ENCODE measurements at places on chromosomes 6 and 20. TPM values are rescaled to one million over a fixed set of nuclear protein-coding genes. Genes with fewer than 3 reads are reported as not detected.

C6orf163 gene
- total RNA-seq = 3.9 TPM

ITPA gene
- total RNA-seq = 26.2 TPM

NKAIN4 gene
- not detected for total RNA-seq

C6orf118 gene
- total RNA-seq = not detected

COL9A3 gene
- total RNA-seq = 0.98 TPM

FAM83D gene
- total RNA-seq = 16.7 TPM

EYS gene
- total RNA-seq = 0.09 TPM

ENPP3 gene
- total RNA-seq = not detected

CCR6 gene
- total RNA-seq = not detected

SLC25A27 gene
- total RNA-seq = 6.2 TPM

APCDD1L gene
- total RNA-seq = 1.6 TPM

QRSL1 gene
- total RNA-seq = 8.3 TPM

WFDC2 gene
- not detected for total RNA-seq

CSNK2A1 gene
- total RNA-seq = 147 TPM

SAMD5 gene
- total RNA-seq = 0.09 TPM

BIRC7 gene
- 0.25 TPM for total RNA-seq

RAMACL gene
- total RNA-seq = 2.4 TPM

NRM gene
- total RNA-seq = 0.82 TPM

TRIM10 gene
- not detected for total RNA-seq

PAQR8 gene
- total RNA-seq = 3.5 TPM

RHAG gene
- total RNA-seq = not detected

MATN4 gene
- not detected for total RNA-seq

ZC3H12D gene
- total RNA-seq = 0.09 TPM

HTR1E gene
- total RNA-seq = not detected

HSPA1B gene
- 112 TPM for total RNA-seq

POU3F2 gene
- total RNA-seq = not detected

VWA7 gene
- total RNA-seq = 0.36 TPM

PDCD2 gene
- total RNA-seq = 104 TPM

TRAPPC3L gene
- total RNA-seq = not detected

PHACTR1 gene
- 0.49 TPM for total RNA-seq

EHMT2 gene
- total RNA-seq = 62.0 TPM

CAPN11 gene
- total RNA-seq = not detected

DEFB128 gene
- total RNA-seq = not detected

SPAG4 gene
- total RNA-seq = 4.7 TPM

LY6G6C gene
- total RNA-seq = not detected

DOK5 gene
- total RNA-seq = 85.6 TPM

MRPS10 gene
- 63.4 TPM for total RNA-seq

LRRN4 gene
- total RNA-seq = not detected

SMIM28 gene
- not detected for total RNA-seq

MAN1A1 gene
- 93.1 TPM for total RNA-seq

SCRT2 gene
- total RNA-seq = not detected

ARID1B gene
- total RNA-seq = 47.7 TPM

AHCY gene
- total RNA-seq = 88.3 TPM

ZNF318 gene
- 19.6 TPM for total RNA-seq

NHLRC1 gene
- 3.0 TPM for total RNA-seq

KHDC1 gene
- total RNA-seq = 0.16 TPM

CDSN gene
- total RNA-seq = not detected

GRIK2 gene
- 8.9 TPM for total RNA-seq

C20orf141 gene
- not detected for total RNA-seq

ZSCAN23 gene
- 12.0 TPM for total RNA-seq

CLVS2 gene
- total RNA-seq = not detected

VSTM2L gene
- 1.4 TPM for total RNA-seq

TGM3 gene
- 0.08 TPM for total RNA-seq

CCDC28A gene
- total RNA-seq = 8.9 TPM
